ENCODE measurements at places on chromosomes 6 and 20. TPM values are rescaled to one million over a fixed set of nuclear protein-coding genes. Genes with fewer than 3 reads are reported as not detected.

RAET1L gene
- not detected for total RNA-seq

SH3BGRL2 gene
- 63.6 TPM for total RNA-seq

SAMD10 gene
- total RNA-seq, result 1.6 TPM

GJA1 gene
- 266 TPM for total RNA-seq

TMEM244 gene
- total RNA-seq, result not detected

TMEM151B gene
- total RNA-seq, result 0.30 TPM

GGTLC1 gene
- total RNA-seq, result not detected

GRCh38 chr6:127971945-127972391, 71.1 kb upstream of the THEMIS start:
- DNase-seq, result no peak

DNA sequence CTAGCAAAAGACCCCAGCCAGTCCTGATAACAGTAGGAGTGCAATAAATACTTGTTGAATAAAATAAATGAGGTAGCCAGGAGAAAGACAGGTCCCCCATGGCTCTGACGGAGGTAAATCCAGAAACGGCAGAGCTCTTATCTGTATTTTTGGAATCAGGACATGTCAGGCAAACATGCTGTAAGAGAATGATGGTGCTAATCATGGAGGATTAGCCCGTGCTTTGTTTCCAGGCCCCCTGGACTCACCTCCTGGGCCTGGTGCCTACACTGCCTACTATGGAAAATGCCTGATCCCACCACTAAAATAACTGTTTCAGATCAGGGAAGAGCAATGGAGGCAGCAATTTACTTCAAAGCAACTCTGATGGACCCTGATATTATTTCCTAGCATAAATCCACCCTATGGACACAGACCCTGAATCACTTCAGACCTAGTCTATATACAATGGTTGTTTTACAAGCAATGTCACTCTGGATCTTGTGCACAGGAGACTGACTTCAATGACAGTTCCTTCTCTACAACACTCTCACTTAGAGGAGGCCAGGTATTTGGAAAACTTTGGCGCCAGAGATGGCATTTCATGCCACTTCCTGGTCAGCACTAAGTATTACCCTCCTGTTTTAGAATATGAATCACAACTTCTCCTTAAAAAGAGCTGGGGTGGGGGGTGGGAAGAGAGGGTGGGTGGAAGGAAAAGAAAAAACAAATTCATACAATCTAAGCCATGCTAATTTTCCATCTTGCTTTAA, 6.4 kb downstream of the MRPL14 start:
- no peak for DNase-seq

DNA sequence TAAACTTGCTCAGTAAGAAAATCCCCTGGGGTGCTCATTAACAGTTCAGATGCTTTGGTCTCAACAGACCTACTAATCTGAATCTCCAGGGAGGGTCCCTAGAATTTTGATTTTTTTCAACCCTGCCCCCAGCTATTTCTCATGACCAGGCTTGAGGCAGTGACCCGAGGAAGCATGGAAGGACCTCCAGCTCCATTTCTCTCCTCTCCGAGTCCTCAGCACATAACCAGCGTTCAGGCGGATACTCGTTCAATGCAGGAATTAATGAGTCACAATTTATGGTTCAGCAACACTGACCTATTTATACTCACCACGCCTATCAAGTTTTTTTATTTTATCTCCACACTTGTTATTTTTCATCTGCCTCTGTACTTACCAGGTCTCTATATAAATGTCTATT, 369.2 kb upstream of the CDH4 start:
- no peak for DNase-seq

GRCh38 chr6:19413323-19413722, 423.8 kb upstream of the ID4 start:
- DNase-seq, result no peak

DNA sequence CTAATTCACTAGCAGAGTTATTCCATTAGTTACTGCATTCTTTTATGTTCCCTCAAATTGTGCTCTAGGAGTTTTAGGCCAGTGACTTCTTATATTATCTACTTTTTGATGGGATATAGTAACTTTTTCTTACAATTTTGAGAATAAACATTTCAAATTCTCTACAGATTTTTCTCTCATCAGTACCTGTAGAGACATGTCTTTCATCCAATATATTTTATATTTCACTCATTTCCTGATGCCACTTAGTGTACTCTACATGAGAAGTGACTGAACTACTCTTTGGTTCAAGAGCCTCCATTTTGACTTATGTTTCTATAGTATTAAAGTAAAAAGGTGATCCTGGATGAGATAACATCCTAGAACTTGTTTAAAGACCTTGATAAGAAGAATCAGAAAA, 108.5 kb downstream of the ELOVL4 start:
- no peak for DNase-seq

GRCh38 chr6:22149501-22150367, 147.1 kb downstream of the PRL start:
- DNase-seq, result peak; percentile 47

GRCh38 chr6:134482593-134483270, 164.8 kb upstream of the SGK1 start:
- DNase-seq, result no peak

- DNase-seq, result no peak
Observed at GRCh38 chr6:4088704-4089103, 9.8 kb upstream of the FAM217A start.

DNA sequence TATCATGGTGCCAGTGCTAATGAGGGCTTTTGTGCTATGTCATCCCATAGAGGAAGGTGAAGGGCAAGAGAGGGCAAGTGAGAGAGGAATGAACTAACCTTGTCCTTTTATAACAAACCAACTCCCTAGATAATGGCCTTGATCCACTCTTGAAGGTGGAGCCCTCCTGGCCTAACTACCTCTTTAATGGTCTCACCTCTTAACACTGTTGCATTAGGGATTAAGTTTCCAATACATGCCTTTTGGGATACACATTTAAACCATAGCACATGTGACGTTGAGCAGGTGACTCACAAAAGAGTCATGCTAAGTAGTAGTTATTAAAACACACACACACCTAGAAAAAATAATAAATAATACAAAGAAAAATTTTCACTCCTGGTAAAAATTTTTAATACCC, 36.9 kb downstream of the CCN2 start:
- no peak for DNase-seq

- no peak for DNase-seq
Observed at GRCh38 chr6:34486106-34486740, 20.3 kb downstream of the PACSIN1 start.

- DNase-seq, result no peak
Observed at GRCh38 chr6:49744259-49744658, at the start of gene CRISP3. Gene CRISP3, minus strand, starts transcription at chr6:49744388. Its CDS starts 21 bp downstream, at chr6:49744367.

- no peak for DNase-seq
Observed at GRCh38 chr6:35179901-35180535, 33.7 kb upstream of the SCUBE3 start.

DNA sequence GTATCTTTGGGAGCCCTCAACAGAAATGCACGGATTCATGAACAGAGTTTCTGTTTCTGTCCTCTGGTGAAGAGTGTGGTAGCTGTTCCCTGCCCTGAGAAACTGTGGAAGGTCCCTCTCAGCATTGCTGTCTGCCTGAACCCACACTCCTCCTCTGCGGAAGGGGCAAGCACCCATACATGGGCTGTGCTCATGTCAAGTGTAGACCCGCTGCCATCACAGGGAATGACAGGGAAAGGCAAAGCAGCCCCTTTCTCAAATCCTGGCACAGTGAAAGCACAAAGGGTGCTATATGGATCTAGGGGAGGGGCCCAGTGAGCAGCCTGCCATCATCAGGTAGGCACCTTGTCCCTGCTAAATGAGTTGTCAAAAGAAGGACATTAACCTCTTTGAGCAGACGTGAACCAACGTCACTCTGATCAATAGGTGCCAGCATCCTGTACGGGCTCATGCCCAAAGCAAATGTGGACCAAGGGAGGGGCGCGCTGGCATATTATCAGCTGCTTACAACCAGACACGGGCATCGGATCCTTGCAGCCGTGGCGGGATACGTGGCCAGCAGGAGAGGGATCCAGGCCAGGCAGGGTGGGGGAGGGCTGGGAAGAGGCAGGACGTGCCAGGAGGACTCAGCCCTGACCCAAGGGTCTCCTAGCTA, 231.2 kb upstream of the PMEPA1 start:
- no peak for DNase-seq

- DNase-seq, result no peak
Observed at GRCh38 chr20:20831794-20832193, 119.3 kb upstream of the RALGAPA2 start.

- no peak for DNase-seq
Observed at GRCh38 chr20:11492386-11492785, 425.3 kb upstream of the BTBD3 start.

All from hepatocyte (in vitro differentiated cells).